Endothelial cell (in vitro differentiated cells): ENCODE measurements at places on chromosomes 4 and X. TPM values are rescaled to one million over a fixed set of nuclear protein-coding genes. Genes with fewer than 3 reads are reported as not detected.

The PPEF2 gene
- not detected for total RNA-seq

The NSDHL gene
- total RNA-seq = 26.5 TPM

The CLTRN gene
- 0.95 TPM for total RNA-seq

The PNMA6A gene
- 1.3 TPM for total RNA-seq

The RNF128 gene
- total RNA-seq = 2.5 TPM

The ETNPPL gene
- total RNA-seq = not detected

The ZNF711 gene
- total RNA-seq = 21.2 TPM

The GRIA3 gene
- total RNA-seq = 0.51 TPM

The BEX5 gene
- 45.4 TPM for total RNA-seq

The TNMD gene
- not detected for total RNA-seq

The FDCSP gene
- total RNA-seq = not detected

The CXorf65 gene
- not detected for total RNA-seq

The CT45A2 gene
- total RNA-seq = not detected

The VSIG1 gene
- 0.56 TPM for total RNA-seq

The CNKSR2 gene
- total RNA-seq = 1.1 TPM

The CFI gene
- 2.6 TPM for total RNA-seq

The CWH43 gene
- total RNA-seq = not detected

The GRPR gene
- 0.54 TPM for total RNA-seq

The PGM2 gene
- total RNA-seq = 16.6 TPM

The ABCG2 gene
- 37.0 TPM for total RNA-seq

The FGF2 gene
- 26.1 TPM for total RNA-seq
